ENCODE measurements at places on chromosomes 1 and 21.

GRCh38 chr1:61322769-61323168 is 240.4 kb downstream of the NFIA start:
- no peak for DNase-seq

DNA sequence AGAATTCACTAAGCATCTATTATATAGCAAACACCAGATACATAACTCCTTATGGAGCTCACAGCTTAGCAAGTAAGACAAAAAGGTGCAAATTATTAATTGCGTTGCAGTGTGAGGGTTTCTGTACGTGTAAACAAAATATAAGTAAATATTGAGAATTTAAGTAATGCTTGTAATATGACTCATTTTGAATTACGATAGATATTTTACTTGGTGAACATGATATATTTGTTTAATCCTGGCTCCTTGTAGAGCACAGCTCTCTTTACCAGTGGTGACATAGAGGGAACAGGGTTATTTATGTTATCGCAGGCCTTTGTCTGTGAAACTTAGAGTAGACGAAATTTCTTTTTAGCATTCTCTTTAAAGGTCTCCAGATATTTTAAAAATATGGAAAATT is 36.4 kb downstream of the LYPLAL1 start:
- no peak for DNase-seq

DNA sequence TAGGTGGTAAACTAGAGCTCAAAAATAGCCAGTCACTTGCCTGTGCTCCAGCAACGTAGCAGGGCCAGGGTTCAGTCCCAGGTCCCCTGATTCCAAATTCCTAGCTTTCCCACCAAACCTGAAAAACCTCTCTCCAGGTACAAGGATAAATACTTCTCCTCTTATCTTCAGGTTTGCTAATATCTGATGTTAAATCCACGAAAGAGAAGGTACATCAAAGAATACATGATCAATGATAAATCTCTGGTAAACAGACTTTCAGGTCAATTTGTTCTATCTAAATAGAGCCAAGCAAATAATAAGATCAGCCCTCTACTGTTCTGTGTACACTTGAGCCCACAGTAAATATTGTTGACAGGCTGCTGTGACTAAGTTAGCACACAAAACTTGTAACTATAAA is 52.1 kb upstream of the AKT3 start:
- no peak for DNase-seq

GRCh38 chr1:246583056-246583440 is 16.8 kb downstream of the CNST start:
- DNase-seq = no peak

GRCh38 chr21:45353200-45353599 is 51.8 kb upstream of the COL18A1 start:
- DNase-seq = no peak

GRCh38 chr1:21165076-21165475 is 11.6 kb downstream of the EIF4G3 start:
- DNase-seq = no peak

GRCh38 chr1:2629627-2630497 is 3.0 kb downstream of the MMEL1 start:
- no peak for DNase-seq

GRCh38 chr1:34500451-34500850 is 254.4 kb upstream of the GJB5 start:
- DNase-seq = no peak

- DNase-seq = peak; percentile 92
These were observed 409 bp upstream of the HOOK1 start for GRCh38 chr1:59814180-59814900.

DNA sequence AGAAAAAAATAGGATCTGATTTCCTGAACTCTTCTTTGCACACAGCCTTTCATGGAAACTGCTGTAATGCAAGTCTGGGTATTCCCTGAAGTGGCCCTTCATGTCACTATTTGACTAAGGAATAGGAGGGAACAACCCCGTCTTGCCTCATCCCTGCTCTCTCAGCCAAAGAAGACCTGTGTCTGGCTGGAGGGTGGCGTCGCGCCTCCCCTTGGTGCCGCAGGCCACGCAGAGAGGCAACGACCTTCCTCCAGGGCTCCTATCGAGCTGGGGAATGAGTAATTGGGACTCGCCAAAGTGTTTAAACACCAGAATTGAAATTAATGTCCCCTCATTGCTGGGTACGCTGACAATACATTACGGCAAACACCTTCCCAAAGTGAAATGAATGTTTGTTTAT is 129.8 kb downstream of the PBX1 start:
- no peak for DNase-seq

- peak; percentile 65 for DNase-seq
These were observed 26.9 kb upstream of the ESRRG start for GRCh38 chr1:216750031-216750627.

GRCh38 chr1:6207921-6208320 is 2.0 kb downstream of the RNF207 start:
- no peak for DNase-seq

DNA sequence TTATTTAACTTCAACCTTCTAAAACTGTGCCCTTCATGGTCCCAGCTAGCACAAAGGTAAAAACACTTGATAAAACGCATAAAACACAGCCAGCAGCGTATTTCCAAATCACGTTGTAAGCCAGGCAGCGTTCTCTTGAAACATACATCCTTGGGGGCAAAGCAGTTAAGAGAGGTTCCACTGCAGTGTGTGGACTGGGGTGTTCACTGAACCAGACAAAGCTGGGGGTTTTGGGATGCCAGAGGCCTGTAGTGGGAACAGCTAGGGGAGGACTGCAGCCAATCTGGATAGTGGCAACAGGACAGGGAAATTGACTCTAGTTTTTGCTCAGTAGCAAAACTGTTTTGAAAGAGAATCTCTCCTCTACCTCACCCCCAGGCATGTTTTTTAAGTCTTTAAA is 21.5 kb upstream of the ATP5PO start:
- no peak for DNase-seq

GRCh38 chr1:100759188-100759587 is 39.6 kb downstream of the VCAM1 start:
- no peak for DNase-seq

GRCh38 chr1:204178487-204179281 is 12.5 kb upstream of the REN start:
- no peak for DNase-seq

GRCh38 chr1:35603468-35603867 is 30.4 kb downstream of the TFAP2E start:
- DNase-seq = no peak
